ENCODE measurements at places on chromosomes 2 and 18.

- DNase-seq = no peak
Measured at GRCh38 chr2:206968134-206969086, 29.1 kb downstream of the CPO start.

DNA sequence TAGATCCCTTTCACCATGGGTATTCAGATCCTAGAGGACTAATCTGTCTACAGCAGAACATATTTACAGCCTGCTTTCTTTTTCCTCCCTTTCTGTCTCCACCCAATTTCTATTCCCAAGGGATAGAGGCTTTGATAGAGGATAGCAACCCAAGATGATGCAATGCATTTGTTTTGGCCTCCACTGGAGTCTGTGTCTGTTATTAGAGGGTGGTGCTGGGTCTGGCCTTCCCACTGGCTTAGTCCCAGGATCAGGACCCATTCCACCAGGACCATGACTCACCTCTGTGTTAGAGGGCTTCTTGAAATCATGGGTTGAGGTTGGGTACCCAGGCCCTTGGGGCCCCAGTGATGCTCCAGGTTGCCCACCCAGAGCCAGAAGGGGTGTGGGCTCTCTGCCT, 239.7 kb upstream of the TNP1 start:
- no peak for DNase-seq

DNA sequence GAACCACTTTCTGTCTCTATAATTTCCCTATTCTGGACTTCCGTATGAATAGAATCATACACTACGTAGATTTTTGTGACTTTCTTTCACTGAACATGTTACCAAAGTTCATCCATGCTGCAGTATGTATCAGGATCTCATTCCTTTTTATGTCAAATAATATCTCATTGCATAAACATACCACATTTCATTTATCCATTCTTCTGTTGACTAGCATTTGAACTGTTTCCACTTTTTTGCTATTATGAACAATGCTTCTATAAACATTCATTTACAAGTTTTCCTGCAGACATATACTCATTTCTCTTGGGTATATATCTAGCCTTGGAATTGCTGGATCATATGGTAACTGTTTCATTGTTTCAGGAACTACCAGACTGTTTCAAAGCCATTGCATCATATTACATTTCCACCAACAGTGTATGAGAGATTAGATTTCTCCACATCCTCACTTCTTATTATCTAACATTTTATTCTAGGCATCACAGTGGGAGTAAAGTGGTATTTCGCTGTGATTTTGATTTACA, 186.2 kb downstream of the DYM start:
- peak; percentile 20 for DNase-seq

DNA sequence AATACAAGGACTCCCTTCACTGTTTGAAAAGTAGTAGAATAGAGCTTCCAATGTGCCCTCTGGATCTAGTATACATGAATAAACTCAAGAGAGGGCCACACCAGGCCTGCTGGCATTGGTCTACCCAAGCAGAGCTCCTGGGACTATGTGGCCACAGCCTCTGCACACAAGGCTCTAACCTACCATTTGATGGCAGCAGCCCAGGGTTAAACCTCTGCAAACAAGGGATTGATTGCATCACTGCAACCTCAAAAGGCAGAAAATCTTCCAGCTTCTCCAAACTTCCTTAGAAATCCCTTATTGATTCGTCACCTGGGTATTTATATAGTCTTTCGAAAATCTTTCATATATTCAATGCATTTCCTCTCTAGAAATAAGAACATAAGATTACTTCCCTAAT, 147.6 kb upstream of the SETBP1 start:
- DNase-seq = no peak

DNA sequence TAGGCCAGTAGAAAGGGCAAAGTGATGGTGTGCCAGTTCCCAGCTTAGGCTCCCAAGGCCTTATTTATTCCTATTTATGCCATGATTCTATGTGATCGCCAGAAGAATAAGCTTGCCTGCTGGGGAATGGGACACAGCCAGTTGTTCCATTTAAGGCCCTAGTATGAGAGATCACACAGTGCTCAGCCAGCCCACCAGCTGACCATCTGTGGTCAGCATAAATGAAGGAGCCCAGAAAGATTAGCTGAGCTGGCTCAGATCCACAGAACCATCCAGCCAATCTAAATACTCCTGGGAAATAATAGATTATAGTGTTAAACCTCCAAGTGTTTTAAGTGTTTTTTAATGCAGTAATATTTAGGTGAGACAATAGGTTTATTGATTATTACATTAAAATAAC, 12.6 kb upstream of the L3MBTL4 start:
- DNase-seq = no peak

GRCh38 chr2:69099541-69099940, 86.6 kb downstream of the ANTXR1 start:
- DNase-seq = no peak

DNA sequence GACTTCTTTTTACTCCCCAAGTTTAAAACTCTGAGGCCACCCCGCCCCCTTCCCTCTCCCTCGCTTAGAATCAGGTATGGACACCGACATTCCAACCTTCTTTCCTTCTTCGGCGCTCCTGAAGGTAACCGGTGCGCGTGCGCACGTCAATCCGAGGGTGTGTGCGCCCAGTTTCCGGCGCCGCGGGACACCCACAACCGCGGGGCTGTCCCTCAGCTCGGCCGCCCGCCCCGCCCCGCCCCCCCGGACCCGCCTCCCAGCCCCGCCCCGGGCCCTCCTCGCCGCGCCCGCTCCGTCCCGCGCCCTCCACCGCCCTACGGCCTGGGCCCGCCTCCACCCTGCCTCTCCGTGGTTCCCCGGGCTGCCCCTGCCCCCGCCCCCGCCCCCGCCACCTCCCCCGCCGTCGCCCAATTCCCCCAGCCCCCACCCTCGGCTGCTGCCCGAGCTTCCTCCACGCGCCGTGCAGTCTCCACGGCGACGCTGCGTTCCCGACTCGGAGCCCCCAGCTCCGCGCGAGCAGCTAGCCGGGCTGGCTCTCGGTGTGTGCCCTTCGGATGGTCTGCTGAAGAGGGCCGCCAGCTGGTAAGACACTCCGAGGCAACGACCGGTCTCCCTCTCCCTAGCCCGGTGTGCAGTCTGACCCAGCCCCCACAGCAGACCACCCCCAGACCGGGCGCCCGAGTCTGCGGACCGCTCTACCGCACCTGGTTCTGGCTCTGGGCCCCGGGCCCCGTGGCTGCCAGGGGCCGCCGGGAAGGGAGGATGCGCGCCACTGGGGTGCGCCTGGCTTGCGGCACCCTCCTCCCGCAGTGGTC, 635 bp downstream of the ERICH2 start:
- DNase-seq = peak; percentile 36

- no peak for DNase-seq
Measured at GRCh38 chr18:22711192-22711685, 221.9 kb upstream of the RBBP8 start.

- peak; percentile 20 for DNase-seq
Measured at GRCh38 chr2:223901854-223902253, 43.3 kb downstream of the WDFY1 start.

DNA sequence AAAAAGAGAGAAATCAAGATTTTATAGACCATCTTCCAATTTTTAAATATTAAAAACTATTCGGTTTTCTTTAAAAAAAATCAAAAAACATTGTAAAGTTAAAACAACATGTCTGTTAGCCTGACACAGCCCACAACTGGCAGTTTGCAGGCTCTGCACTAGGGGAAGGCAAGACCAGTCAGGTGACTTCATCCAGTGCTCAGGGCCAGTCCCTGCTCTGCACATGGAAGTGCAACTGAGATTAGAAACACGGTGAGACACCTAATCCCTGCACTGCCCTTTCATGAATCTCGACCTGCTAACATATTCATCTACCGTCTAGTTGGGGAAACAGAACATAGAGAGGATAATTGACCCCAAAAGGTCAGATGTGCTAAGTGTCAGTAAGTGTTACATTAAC, 135.2 kb downstream of the BARD1 start:
- no peak for DNase-seq

DNA sequence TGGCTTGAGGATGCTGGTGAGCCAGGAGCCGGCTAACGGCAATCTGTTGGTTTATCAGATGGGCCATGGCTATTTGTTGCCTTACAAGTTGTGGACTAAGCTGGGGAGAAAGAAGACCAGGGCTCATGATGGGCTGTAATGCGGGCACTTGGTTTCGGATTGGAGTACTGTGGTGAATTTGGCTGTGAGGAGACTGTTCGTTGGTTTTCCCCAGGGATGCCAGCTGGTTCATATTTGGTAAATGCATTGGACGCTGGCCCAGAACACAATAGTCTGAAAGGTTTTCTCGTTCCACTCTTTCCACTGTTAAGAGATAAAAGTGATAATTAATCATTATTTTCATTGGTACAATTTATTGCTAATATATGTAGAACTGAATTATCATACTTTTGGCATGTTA, 108.9 kb downstream of the SATB2 start:
- DNase-seq = no peak

DNA sequence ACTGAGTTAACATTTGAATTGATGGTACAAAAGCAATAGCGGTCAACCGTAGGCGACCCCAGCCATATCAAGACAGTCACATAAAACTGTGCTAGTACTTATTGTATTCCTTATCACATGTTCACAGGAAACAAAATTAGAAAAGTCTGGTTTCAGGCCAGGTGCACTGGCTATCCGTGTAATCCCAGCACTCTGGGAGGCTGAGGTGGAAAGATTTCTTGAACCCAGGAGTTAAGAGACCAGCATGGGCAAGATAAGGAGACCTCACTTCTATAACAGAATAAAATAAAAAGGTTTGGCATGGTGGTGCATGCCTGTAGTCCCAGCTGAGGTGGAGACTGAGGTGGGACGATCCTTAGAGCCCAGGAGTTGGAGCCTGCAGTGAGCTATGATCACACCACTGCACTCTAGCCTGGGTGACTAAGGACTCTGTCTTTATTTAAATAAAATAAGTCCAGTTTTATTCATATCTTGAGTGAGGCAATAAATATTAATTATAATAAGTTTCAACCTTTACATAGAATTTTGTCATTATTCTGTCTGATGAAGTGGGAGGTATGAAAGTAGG, 84.1 kb upstream of the RGPD4 start:
- no peak for DNase-seq

GRCh38 chr2:102289129-102289528, 22.2 kb upstream of the IL1RL1 start:
- DNase-seq = no peak

- DNase-seq = no peak
Measured at GRCh38 chr2:25996844-25997243, 14.5 kb upstream of the KIF3C start.

DNA sequence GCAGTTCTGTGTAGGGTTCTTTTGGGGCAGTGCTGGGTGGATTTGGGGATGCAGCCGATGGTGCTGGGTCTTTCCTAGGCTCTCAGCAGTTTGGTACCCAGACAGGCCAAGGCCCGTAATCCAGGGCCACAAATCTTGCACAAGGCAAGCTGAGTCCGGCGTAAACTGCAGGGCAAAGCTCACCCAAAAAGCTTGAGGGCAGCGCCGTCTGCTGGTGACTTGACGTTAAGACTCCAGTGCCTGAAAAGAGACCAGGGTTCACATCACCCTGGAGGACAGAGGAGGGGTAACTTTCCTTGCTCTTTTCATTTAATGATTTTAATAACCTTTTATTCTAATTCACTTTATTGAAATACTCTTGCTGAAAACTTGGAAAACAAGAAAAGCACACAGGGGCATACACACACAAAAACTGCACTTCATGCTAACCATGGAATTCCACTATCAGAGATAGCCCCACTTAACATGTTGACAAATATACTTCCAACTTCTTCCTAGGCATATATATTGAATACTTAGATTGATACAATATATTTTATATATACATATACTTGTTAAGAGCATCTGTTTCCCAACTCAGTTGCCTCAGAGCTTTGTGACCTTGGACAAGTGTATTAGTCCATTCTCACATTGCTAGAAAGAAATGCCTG, 38.9 kb downstream of the CNGA3 start:
- DNase-seq = peak; percentile 85

DNA sequence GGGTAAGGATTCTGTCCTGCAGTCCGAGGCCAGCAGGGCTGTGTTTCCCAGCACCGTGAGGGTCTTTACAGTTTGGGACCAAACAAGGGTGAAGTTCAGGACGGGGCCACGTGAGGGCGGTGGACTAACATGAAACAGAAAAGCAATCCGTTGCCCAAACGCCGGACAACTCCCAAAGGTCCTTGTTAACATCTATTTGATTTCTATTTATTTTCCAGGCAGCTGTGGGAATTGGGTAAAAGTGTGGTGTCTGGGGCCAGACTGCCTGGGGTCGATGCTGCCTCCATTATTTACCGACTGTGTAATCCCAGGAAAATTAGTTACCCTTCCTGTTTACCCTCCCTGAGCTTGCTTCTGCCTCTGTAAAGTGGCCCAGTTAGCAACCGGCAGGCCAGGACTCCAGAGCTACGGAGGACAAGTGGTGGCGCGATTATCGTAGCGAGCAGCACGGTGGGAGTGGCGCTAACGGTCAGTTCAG, 66.3 kb upstream of the TCF7L1 start:
- DNase-seq = peak; percentile 61

GRCh38 chr2:99928470-99929053, 213.8 kb downstream of the AFF3 start:
- DNase-seq = peak; percentile 48

- DNase-seq = no peak
Measured at GRCh38 chr18:58048081-58048642, 4.1 kb downstream of the NEDD4L start.

GRCh38 chr2:25872134-25872533, 6.2 kb downstream of the ASXL2 start:
- no peak for DNase-seq

- no peak for DNase-seq
Measured at GRCh38 chr2:137237055-137237454, 471.7 kb downstream of the THSD7B start.

GRCh38 chr2:227411990-227412350, 24.2 kb upstream of the SCYGR1 start:
- DNase-seq = no peak

- DNase-seq = peak; percentile 20
Measured at GRCh38 chr2:43605079-43605655, 9.3 kb upstream of the THADA start.

DNA sequence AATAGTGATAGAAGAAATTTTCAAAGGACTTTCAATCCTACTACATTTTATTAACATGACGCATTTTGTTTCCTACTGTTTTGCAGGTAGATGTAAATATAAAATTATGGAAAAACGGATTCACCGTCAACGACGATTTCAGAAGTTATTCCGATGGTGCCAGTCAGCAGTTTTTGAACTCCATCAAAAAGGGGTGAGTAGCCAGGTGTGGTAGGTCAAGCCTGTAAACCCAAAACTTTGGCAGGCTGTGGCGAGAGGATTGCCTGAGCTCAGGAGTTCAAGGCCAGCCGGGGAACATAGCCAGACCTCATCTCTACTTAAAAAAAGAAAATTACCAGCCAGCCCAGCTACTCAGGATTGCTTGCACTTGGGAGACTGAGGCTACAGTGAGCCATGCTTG, 33.0 kb upstream of the MFSD2B start:
- no peak for DNase-seq

- DNase-seq = peak; percentile 56
Measured at GRCh38 chr2:46814160-46814961, 101.2 kb downstream of the MCFD2 start.

GRCh38 chr2:133434959-133435668, 133.1 kb downstream of the NCKAP5 start:
- no peak for DNase-seq
